Panc1 (cell line): ENCODE measurements at places on chromosomes 5 and 9. TPM values are rescaled to one million over a fixed set of nuclear protein-coding genes. Genes with fewer than 3 reads are reported as not detected.

GRCh38 chr5:39201781-39202596, 17.4 kb downstream of the FYB1 start:
- DNase-seq, result no peak

DNA sequence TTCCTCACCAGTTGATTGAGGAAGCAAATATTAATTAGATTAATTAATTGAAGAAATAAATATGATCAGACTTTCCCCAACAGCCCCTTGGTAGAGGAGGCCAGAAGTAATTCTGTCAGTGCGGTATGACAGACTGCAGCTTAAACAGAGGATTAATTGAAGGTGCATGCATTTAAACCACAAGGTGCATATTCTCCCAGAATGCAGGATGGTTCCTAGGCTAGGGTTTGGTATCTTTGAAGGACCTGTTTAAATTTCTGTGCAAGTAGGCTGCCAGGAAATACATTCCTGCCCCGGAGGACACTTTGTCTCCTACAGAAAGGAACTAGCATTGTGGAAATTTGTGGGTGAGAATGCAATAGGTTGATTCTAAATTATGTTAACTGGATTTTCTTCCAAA, 50.5 kb upstream of the PALM2AKAP2 start:
- DNase-seq, result no peak

DNA sequence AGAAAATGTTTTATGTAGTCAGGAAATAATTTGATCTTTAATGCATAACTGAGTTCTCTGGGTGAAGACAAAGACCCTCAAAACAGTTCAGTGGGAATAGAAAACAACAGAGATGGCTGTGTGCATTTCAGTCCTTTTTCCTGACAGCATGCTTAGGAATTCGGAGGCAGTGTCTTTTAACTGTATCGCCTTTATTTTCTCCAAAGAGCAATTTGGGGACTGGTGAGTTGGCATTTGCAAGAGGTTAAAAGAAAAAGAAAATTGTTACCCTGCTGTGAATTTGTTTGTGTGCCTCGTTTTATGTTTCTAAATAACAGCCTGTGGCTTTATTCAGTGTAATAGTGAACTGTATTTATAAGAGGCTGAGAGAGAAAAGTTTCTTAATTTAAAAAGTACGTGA, 227.8 kb upstream of the DMAC1 start:
- no peak for DNase-seq

GRCh38 chr5:143648696-143649095, 163.3 kb upstream of the HMHB1 start:
- no peak for DNase-seq

GMCL2 gene
- not detected for total RNA-seq

DNA sequence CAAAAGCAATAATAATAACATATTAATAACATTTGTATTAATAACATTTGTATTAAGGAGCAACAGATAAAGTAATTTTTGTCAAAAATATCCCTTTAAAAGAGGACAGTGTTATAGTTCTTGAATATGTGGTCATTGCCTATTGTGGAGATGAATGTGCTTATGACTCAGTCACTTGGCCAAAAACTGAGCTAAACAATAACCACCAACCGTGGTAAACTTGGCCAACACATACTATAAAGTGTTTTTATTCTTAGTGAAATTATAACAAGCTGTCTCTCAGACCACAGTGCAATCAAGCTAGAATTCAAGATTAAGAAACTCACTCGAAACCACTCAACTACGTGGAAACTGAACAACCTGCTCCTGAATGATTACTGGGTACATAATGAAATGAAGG, 159.2 kb upstream of the PLPPR1 start:
- no peak for DNase-seq

GRCh38 chr5:115274584-115274983, 11.9 kb upstream of the PGGT1B start:
- no peak for DNase-seq

GRCh38 chr5:16147179-16147900, 32.3 kb downstream of the MARCHF11 start:
- DNase-seq, result no peak

DNA sequence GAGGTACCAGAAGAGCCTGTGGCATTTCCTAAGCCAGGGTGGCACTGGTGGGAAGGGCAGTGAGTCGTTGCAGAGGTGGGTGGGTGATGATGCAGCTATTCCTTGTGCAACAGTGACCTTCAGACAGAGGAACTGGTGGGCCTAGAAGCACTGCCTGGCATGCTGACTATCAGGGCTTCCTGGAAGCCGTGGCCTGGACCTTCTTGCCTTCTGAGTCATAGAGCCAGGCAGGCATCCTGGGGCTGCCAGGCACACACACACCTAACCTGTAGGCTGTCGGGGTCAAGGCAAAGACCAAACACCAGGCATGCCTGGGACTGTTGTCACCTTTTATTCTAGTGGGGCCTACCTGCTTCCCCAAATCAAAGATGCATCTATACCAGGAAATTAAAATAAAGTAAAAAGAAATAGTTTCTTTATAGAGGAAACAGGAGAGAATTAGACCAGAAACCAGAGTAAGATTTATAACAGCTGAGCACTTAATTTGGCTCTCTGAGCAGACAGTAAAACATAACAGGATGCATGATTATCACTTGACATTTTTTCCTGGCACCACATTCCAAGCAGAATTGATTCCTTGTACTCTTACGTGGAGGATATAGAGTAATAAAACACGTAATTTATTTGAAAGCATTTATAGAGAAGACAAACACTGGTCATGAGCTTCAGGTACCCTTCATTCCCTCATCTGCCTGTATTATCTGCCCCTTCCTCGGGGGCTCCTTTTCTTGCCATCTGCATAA, 25.1 kb downstream of the NANS start:
- DNase-seq, result no peak

GRCh38 chr5:138011991-138012390, 20.9 kb downstream of the FAM13B start:
- DNase-seq, result no peak

GRCh38 chr5:107072967-107073366, 597.8 kb downstream of the EFNA5 start:
- DNase-seq, result no peak

DNA sequence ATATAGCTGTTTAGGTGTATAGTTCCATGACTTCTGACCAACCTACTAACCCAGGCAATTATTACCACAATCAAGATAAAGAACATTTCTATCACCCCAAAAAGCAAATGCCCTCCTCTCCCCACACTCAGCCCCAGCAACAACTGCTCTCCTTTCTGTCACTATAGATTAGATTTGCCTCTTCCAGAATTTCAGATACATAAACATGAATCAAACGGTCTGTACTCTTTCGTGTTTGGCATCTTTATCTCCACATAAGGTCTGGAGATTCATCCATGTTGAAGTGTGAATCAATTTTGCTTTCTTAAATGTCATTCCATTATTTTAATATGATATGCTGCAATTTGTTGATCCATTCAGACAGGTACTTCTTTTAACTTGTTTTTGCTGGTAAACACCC, 10.5 kb upstream of the GCNT1 start:
- no peak for DNase-seq

SLC28A3 gene
- total RNA-seq, result not detected

DNA sequence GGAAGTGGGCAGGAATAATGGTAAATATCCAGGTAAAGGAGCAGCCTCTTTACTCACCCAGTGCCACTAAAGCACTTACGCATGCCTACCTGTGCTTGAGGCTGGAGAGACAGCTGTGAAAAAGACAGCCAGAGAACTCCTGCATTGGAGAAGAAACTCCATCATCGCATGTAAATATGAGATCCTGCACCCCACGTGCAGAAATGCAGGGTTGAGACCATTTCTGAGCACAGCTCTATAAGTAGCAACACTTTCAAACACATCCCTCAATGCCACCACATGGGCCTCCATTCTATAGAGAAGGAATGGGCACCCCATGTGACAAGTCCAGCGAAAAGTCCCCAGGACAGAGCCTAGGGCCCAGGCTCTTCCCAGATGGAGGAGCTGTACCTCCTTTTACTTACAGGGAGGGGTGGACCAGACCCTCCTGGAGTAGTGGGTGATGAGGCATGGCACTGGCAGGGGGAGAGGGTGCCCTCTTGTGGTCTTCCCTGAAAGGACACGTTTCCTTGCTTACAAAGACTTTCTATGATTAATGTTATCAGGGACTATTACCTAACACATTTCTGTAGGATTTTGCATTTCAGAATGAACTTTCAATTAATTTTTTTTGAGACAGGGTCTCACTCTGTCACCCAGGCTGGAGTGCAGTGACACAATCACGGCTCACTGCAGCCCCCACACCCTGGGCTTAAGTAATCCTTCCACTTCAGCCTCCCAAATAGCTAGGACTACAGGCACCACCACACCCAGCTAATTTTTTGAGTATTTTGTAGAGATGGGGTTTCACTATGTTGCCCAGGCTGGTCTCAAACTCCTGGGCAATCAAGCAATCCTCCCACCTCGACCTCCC, 55.3 kb upstream of the IL17B start:
- DNase-seq, result peak; percentile 50

DNA sequence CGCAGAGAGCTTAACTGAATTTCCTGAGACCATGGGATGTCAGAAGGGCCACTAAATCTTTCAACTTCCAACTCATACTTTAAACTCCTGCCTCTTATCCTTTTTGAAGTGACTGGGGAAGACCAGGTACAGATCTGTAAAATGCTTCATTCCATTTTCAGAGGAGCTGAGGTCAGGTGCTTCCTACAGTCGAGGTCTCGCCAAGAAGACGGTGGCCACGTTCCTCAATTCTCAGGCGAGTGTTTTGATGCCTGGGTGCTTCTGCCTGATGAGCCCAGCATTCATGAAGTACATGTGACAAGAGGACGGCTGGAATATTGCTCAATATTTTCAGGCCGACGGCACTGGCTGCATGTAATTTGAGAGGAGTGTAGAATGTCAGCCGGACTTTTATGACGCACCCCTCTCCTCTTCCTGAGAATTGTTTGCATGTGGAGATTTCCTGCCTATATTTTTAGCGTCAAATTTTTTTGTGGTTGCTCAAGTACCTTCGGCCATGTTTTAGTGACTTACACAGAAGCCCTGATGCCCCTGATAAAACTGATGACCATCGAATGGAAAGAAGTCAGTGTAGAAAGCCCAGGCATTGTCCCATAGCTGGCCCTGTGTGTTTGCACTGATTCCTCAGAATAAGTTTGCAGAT, 38.8 kb upstream of the GLRX start:
- peak; percentile 88 for DNase-seq

- no peak for DNase-seq
These were observed 7.0 kb downstream of the PAM start for GRCh38 chr5:102762095-102762534.

AFAP1L1 gene
- 15.2 TPM for total RNA-seq

DNA sequence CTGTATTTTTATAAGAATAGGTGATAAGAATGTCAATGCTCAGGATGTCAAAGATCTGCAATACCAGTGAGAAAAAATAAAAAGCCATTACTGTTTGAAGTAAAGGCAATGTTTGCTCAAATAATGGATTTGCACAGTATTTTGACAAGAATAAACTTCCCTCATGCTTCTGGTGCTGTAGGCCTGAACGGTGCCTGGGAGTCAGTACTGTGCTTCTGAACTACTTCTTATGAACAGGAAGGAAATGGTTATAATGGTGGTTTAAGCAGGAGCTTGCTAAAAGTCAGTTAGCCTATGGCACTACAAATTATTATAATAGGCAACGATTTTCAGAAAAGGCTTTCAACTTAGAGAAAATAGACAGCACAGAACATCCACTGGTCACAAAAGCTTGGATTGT, 548.3 kb upstream of the CDH18 start:
- DNase-seq, result no peak

SOHLH1 gene
- total RNA-seq, result not detected

DNA sequence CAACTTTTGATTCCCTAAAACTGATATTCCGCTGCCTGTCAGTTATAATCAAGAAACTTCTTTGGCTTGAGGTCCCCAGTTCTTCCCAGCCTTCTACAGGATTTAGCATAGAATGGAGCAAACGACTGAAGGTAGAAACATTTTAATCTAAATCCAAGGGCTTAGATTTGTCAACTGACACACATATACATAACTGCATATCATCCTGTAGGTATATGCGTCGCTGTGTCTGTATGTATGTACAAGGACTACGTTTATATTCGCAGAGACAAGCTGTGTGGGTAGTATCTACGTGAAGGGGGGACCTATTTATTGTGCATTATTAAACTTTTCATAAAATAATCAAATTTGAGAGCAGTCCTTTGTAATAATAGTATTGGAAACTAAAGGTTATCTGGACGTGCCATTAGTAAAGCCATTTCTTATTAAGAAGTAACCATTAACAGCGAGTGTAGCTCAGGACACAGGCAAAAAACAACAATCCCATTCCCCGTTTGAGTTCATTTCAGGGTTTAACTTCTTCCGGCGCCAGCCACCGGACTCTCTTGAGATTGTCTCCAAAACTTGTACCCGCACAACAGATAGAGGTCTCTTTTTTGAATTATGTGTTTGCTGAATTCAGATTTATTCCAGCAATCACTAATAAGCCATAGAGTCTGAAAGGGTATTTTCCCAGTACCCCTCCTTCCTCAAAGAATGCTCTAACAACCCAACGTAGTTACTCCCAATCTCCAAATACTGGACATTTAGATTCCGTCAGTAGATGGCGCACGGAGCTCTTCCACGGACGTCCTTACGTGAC, 2.1 kb upstream of the MLLT3 start:
- DNase-seq, result peak; percentile 15

CTNNAL1 gene
- 79.8 TPM for total RNA-seq

DNA sequence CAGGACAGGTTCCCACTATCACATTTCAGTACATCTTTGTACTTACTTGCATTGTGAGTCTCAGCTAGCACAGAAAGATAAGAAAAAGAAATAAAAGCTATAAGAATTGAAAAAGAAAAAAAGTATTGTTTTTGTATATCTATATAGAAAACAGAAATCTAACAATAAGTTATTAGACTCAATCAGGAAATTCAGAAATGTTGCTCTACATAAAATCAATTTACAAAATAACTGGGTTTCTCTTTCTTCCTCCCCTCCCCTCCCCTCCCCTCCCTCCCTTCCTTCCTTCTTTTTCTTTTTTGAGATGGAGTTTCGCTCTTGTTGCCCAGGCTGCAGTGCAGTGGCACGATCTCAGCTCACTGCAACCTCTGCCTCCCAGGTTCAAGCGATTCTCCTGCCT, 7.2 kb upstream of the CACNA1B start:
- DNase-seq, result no peak

CCNJL gene
- 35.0 TPM for total RNA-seq

FOXD4 gene
- total RNA-seq, result 0.23 TPM

PRELID2 gene
- 15.4 TPM for total RNA-seq

- peak; percentile 22 for DNase-seq
These were observed 521.3 kb upstream of the TRPC7 start for GRCh38 chr5:136886608-136887007.

DNA sequence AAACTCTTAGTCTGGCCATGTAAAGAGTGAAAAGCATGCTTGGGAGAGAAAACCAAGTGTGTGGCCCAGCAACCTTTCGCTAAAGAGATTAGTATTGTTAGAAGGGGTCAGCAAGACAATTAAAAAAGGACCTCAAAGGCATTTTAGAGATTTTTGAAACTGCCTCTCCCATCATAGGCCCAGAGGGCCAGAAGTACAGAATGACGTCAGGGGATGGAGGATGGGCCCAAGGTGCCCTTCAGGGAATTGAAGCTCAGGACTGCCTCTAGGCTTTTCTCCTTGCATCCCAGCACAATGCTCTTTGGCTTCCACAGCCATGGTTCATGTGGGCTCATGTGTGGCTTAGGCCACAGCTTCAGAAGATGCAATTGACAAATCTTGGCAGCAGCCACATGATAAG, 287.0 kb upstream of the COX7C start:
- no peak for DNase-seq
